ENCODE measurements at places on chromosomes 4 and X.

DNA sequence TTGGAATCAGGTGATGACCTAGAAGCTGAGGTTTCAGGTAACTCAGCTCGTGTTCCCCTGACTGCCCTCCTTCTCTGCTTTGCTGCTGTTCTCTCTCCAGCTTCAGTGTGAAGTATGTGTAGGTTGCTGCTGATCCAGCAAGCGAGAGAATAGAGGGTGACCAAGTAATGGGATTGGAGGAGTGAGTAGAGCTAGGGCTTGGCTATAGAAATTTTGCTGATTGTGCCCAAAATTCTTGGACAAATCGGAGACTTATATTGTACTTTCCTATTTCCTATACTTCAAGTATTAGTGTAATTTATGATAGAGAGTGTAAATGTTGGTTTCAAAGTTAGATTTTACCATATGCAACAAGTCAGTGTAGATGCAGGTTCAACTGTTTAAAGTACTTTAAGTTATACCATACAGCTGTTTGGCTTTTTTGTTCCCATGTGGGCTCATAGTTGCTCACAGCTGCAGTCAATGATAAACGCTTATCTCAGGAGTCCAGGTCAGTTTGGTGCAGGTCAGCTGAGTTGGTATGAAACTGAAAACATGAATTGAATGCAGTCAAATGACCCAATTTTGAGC lies 48.0 kb downstream of the RAPGEF2 start:
- DNase-seq = no peak

GRCh38 chrX:124117325-124117724 lies 155.8 kb downstream of the STAG2 start:
- DNase-seq = no peak

DNA sequence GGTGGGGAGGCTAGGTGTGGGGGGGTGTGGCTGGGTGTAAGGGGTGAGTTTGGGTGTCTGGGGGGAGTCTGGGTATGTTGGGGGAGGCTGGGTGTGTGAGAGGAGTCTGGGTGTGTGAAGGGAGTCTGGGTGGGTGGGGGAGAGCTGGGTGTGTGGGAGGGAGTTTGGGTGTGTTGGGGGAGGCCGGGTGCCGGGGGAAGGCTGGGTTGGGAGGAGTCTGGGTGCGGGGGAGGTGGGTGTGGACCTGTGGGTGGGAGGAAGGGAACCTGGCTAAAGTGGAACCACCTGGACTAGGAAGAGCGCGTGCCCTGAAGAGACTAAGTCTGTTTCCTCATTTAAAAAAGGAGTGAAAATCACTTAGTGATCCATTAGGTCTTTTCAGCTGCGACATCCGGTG lies 18.3 kb downstream of the SPON2 start:
- no peak for DNase-seq

GRCh38 chr4:154858166-154858565 lies 77.1 kb downstream of the RBM46 start:
- no peak for DNase-seq

DNA sequence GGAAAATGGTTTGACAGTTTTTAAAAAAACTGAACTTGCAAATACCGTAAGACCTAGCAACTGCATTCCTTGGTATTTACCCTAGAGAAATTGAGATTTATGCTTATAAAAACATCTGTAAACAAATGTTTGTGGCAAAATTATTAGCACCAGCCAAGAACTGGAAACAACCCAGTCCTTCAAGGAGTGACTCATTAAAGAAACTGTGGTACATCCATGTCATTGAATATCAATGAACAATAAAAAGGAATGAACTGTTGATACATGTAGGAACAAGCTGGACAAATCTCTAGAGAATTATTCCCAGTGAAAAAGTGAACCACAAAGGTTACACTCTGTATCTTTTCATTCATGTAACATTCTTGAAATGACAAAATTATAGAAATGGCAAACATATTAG lies 240.2 kb upstream of the ADAMTS3 start:
- no peak for DNase-seq

DNA sequence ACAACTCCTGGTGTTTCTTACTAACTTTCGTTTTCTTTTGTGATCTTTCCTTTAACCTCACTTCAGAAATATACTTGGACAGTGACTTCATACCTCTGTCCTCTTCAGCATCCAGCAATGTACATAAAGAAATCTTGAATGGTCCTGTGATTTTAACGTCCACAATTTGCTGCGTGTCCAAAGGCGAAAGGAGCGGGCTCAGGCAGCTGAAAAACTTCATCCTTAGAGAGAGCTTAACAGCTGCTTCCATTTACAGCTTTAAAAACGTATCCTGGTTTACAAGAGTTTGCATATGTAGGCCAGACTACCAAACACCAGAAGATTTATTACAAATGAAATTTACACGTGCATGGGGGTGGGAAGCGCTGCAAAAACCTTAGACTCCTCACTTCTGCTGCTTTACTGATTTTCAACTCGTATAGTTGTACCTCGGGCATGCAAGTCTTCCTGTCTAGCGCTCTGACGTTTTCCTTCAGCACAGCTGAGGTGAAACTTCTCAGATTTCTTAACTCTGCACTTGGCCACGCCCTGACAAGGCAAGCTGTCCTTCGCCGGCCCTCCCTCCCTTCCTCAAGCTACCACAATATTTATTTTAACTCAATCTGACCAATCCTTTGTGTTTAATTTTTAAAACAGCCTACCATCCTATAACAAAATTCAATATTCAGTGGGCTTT lies 406.4 kb downstream of the FAM47A start:
- DNase-seq = no peak

DNA sequence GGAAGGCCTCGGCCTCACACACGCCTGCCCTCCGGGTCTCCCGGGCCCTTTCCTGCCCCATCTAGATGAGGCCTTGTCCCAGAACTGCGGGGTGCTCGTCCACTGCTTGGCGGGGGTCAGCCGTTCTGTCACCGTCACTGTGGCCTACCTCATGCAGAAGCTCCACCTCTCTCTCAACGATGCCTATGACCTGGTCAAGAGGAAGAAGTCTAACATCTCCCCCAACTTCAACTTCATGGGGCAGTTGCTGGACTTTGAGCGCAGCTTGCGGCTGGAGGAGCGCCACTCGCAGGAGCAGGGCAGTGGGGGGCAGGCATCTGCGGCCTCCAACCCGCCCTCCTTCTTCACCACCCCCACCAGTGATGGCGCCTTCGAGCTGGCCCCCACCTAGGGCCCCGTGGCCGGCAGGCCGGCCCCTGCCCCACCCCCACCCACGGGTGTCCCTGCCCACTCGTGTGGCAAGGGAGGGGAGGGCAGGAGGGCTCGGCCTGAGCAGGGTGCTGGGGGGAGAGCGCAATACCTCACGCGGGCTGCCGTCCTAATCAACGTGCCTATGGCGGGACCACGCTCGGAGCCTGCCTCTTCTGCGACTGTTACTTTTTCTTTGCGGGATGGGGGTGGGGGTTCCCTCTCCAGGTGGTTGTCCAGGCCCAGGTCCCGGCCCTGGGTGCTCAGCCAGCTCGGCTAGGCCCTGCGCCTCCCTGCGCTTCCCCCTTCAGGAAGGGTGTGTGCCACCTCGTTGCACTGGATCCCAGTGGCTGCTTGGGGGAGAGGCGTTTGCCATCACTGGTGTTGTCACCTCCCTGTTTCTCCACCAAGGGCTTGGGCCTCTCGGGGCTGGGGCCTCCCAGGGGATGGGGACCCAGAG lies 3.1 kb downstream of the DUSP9 start:
- DNase-seq = no peak

- no peak for DNase-seq
Observed at GRCh38 chr4:30832639-30833038, 112.5 kb downstream of the PCDH7 start.

GRCh38 chrX:155611302-155611701 lies 1.4 kb downstream of the TMLHE start:
- DNase-seq = no peak

DNA sequence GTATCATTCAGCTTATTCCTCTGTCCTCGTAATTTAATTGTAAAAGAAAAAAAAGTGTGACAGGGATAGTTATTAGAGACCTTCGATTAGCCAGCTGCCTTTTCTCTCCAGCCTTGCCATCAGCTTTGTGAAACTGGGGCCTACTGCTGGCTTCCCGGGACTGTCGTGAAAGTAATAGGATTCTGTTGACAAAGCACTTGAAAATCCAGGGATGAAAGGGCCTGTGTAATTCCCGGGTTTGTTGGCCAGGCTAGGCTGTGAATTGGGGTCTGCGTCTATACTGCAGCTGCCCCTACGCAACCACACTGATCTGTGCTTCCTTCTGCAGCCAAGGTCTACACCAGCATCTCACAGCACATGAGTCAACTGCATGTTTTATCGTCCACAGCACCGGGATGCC lies 120.4 kb upstream of the SCML1 start:
- DNase-seq = no peak

DNA sequence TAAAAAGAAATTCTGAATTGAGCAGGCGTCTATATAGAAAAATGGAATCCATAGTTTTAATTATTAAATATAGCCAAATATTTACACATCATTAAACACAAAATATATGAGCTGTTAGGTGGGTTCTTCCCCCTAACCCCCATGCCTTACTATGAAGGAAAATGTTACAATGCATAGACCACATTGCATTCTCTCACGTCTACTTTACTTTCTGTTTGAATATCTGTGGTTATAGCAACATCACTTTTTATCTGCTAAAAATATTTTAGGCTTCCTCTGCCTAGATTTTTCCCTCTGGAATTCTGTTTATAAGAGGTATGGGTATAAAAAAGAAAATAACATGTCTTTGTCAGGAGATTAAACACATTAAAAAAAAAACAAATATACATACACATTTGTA lies 73.1 kb downstream of the MAML3 start:
- DNase-seq = no peak

DNA sequence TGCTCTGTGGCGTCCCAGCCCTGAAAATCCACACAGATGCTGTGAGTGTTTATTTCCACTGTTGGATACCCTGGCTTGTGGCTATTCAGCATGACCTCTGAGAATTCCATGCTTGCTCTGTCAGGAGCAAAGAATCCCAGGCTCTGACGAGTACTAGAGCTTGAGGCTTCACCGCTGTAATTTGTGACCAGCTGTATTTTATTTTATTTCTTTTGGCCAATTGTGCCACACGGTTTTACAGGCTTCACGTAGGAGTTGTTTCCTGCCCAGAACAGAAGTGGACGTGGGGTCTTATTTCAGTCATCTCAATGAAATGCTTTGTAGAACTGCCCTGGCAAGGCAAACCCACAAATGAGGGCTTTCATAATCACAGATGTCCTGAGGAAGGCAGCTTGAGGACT lies 69.4 kb upstream of the CLDN34 start:
- no peak for DNase-seq

- no peak for DNase-seq
Observed at GRCh38 chrX:31499109-31499508, 427.3 kb upstream of the FTHL17 start.

GRCh38 chr4:171256223-171256622 lies 557.0 kb upstream of the GALNTL6 start:
- DNase-seq = no peak

DNA sequence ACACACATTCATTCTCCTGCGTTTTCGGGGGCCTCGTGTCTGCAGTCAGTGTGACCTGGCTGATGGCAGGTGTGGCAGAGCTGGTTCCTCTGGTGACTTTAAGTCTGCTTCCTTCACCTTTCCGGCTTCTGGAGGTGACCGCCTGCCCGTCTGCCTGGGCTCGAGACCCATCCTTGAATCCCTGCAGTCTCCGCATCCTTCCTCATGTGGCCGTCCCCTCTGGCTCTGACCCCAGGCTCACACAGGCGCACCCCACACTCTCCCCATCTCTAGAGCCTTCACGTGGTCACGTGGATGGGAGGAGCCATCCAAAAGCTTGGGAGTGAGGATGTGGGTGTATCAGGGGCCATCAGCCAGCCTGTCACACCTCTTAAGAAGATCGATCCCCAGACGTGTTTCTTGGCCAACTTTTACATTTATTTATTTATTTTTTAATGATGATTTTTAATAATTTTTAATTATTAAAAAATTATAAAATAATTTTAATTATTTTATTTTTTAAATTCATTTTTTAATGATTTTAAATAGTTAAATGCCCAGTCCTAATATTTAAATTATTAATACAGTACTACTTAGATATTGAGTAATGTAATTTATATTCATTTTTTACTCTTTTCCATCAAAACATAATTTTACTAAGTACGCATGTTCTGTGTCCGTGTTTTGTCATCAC lies 20.9 kb downstream of the RGS12 start:
- DNase-seq = no peak

GRCh38 chr4:150297861-150298474 lies 219.7 kb downstream of the DCLK2 start:
- no peak for DNase-seq

GRCh38 chr4:107570952-107571351 lies 149.1 kb downstream of the PAPSS1 start:
- DNase-seq = no peak

GRCh38 chr4:126238013-126238412 lies 923.3 kb downstream of the FAT4 start:
- no peak for DNase-seq

DNA sequence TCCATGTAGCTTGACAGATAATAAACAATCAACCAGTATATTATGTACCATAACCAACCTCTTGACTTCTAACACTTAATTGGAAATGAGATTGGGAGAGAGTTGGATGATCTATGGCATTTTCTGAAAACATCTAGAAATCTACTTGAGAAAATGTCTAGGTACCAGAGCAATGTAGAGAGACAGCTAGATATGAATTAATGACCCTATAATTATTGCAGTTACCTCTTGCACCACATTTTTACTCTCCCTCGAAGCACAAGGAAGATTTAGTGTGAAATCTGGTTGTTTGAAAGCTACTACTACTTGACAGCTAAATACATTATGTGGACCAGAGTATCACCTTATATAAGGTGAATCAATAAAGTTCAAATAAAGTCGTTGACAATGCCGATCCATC lies 1534.4 kb upstream of the IGFBP7 start:
- no peak for DNase-seq

DNA sequence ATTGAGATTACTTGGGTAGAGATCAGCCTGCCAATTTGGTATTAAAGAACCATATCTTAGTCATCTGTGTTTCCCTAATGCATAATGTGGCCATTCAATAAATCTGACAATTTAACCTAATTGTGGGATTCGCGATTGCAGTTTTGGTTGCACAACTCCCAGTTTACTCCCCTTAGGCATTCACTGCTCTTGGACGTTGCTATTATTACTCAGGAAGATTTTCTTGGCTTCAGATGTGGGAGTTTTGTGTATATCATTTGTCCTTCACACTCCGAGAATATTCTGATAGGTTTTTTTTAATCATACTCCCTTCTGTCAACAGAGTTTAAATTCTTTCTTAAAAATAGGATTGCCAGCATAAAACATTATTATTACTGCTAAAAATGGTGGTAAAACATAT lies 22.0 kb upstream of the TRPC3 start:
- no peak for DNase-seq

GRCh38 chr4:89719536-89720090 lies 117.3 kb downstream of the SNCA start:
- DNase-seq = peak; percentile 84

DNA sequence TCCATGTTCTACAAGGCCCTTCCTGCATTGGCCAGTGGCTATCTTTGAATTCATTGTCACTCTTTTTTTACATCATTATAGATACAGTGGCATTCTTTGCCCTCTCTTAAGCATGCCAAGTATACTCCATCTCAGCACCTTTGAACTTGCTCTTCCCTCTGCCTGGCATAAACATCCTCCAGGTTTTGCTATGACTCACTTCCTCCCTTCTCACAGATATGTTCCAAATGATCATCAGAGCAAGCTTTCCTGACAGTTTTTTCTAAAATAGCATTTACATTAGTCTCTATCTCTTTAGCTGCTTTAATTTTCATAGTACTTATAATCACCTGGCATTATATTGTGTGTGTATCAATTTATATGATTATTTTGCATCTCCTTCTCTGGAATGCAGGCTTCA lies 553.3 kb upstream of the MAGEB2 start:
- no peak for DNase-seq

All from C1 segment of cervical spinal cord (tissue), 14 donors.